Stimulated activated CD4-positive, alpha-beta T cell treated with anti-CD3 and anti-CD28 coated beads, Interleukin-1b, Interleukin-23, amount 100 ng/mL, for 24 hours (primary cell): ENCODE measurements at places on chromosomes 4 and X.

GRCh38 chr4:147370881-147371280 is 110.0 kb upstream of the EDNRA start:
- DNase-seq: no peak

- DNase-seq: no peak
Measured at GRCh38 chrX:54980334-54980733, 13.7 kb downstream of the PFKFB1 start.

- DNase-seq: peak; percentile 21
Measured at GRCh38 chr4:121072224-121073003, at the start of gene NDNF. NDNF (minus strand) TSS chr4:121072535; CDS start chr4:121045837, 26,698 bp downstream.

DNA sequence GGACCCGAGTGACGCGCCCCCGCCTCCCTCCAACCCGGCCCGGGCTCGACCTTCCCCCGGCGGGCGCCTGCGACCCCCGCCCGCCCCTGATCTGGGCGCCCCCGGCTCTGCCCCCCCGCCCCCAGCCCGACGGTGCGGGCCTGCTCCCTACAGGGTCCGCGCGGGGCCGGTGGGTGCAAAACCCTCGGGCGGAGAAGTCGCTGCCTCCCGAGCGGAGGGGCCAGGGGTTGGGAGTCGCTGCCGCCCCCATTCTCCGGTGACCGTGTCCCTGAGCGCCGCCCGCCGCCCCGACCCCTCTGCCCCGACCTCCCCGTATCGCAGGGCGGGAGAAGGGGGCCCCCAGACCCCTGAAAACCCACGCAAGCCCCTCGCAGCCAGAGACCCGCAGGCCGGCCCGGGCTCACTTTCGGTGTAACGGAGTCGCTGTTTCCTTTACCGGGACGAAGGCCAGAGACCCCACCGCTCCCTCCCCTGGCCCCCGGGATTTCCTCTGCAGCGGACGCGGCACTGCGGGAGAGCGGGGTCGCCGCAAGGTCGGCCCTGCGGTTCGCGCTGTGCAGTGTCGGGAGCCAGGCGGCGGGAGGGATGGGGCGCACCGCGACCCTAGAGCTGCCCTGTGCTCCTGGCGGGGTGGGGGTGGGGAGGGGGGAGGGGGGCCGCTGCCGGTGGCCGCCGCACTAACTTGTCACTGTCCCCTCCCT is 729 bp upstream of the CPLX1 start:
- no peak for DNase-seq

- no peak for DNase-seq
Measured at GRCh38 chr4:156606554-156607477, 364.8 kb downstream of the PDGFC start.

DNA sequence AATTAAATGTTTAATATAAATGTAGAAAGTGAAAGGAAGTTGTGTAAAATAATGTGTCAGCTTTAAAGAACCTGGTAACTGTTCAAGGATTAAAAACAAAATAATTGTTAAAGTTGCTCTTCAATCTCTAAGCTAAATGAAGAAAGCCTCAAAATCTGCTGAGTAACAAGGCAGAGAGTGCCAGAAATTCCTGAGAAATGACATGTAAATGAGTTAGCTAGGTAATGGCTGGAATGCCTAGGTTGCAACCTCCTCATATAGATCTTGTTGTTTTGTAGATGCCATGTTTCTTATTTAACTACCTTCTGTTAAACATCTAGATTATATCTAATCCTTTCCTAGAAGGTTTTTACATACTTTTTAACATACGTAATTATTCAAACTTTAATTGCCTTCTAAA is 763.6 kb upstream of the AGA start:
- no peak for DNase-seq

GRCh38 chrX:36348509-36348908 is 429.0 kb downstream of the CFAP47 start:
- no peak for DNase-seq

- no peak for DNase-seq
Measured at GRCh38 chr4:189001283-189001970, 862.2 kb downstream of the TRIML1 start.

- no peak for DNase-seq
Measured at GRCh38 chrX:2516623-2517022, 15.8 kb upstream of the DHRSX start.

- DNase-seq: no peak
Measured at GRCh38 chr4:108107729-108108382, 60.9 kb downstream of the LEF1 start.

DNA sequence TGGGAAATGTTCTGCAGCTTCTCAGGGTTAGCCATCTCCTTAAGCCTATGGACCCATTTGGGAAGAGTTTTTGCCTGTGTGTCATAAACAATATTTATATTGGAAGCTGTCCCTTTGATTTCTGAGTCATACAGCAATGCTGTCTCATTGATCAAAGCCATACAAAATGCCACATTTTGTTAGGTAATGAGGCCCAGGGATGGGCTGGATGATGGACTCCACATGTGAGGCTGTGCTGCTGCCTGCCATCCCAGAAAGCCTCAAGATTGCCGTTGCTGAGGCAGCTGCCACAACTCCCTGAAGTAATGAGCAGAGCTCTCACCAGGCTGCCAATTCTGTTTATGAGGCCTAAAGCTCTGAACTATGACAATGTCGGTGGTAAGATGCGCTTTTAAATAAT is 12.2 kb upstream of the GJB1 start:
- DNase-seq: no peak

- no peak for DNase-seq
Measured at GRCh38 chrX:119374736-119375135, 24.4 kb upstream of the SLC25A43 start.

GRCh38 chr4:172998527-172999469 is 169.8 kb upstream of the GALNT7 start:
- no peak for DNase-seq

DNA sequence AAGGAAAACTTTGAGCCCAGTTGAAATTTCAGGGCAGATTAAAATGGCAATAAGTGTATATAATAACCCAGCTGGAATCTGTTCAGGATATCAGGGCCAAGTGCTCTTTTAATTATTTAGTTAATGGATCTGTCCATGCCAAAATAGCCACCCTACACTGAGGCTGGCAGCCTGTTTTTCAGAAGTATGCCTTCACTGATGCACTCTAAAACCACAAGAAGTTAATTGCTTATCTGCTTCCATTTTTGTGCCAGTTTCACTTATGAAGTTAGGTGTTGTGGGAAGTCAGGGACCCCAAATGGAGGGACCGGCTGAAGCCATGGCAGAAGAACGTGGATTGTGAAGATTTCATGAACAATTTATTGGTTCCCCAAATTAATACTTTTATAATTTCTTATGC is 960.3 kb downstream of the C4orf33 start:
- no peak for DNase-seq

DNA sequence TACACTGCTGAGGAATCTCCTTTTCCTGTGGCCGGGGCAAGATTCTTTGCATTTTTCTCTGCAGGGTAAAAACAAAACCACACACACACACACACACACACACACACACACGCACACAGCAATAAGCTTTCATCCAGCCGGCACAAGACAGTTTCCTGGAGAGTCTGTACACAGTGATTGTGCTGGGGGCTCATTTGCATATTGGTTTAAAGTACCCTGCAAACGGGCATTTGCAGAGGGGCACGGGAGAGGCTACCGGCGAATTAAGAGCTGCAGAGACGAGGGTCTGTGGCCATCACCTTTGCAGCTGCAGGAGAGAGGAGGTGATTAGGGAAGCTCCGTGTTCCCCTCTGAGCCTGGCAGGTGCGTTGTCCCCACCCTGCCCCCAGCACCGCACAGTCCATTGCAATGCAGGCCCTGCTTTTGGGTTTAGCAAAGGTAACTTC is 219.9 kb downstream of the SHOX start:
- DNase-seq: no peak

- DNase-seq: no peak
Measured at GRCh38 chr4:7788193-7788592, 151.5 kb downstream of the AFAP1 start.

- DNase-seq: no peak
Measured at GRCh38 chr4:60443068-60443467, 757.1 kb upstream of the ADGRL3 start.

DNA sequence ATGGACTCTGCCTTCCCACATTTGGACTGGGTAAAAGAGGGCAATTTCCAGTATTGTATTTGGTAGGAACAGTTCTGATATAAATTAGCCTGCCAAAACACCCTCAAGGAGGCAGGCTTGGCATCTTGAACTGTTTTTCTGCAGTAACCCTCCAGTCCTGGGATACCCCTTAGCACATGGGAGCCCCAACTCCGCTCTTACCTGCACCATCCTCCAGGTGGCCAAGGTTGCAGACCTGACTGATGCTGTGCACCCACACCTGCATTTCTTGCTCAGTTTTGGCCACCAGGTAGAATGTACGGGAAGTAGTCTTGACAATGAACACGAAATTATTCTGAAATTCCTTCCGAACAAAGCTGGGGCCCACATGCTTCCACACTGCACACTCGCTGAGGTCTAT is 35.1 kb downstream of the GAB3 start:
- no peak for DNase-seq

- no peak for DNase-seq
Measured at GRCh38 chr4:155999725-156000124, 46.1 kb upstream of the CTSO start.

GRCh38 chrX:153456161-153456560 is 10.3 kb upstream of the TREX2 start:
- no peak for DNase-seq

GRCh38 chr4:181860157-181860556 is 383.0 kb upstream of the TENM3 start:
- DNase-seq: no peak

GRCh38 chr4:156596706-156597329 is 374.8 kb downstream of the PDGFC start:
- no peak for DNase-seq

DNA sequence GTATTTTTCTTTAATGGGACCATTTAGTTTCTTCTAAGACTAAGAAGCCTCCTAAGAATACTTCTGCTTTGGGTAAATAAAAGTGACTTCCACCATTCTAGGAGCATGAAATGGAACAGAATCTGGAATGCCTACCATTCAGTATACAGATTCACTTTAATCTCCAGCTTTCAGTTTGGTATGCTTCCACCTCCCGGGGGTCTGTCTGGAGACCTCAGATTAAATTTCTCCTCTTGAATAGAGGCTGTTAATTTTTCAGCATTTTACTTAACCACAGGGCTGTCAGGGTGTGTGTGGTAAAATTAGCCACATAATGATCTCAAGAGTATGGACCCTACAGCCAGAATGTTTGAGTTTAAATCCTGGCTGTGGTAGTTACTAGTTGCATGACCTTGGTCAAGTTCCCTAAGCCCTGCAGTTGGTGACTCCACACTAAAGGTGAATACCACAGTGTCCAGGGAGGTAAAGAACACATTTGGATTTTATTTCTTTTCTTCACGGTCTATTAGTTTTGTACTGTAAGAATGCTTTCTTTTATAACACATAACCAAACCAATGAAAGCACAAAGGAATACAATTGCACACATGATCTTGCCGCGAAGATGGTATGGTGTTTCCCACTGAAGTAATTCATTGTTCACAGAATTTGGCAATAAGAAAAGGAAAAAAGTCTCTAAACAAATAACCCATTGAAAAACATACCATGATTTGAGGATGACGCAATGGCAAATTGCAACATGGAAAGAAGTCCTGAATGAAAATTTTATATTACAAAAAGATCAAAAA is 37.3 kb upstream of the TRIM2 start:
- no peak for DNase-seq

DNA sequence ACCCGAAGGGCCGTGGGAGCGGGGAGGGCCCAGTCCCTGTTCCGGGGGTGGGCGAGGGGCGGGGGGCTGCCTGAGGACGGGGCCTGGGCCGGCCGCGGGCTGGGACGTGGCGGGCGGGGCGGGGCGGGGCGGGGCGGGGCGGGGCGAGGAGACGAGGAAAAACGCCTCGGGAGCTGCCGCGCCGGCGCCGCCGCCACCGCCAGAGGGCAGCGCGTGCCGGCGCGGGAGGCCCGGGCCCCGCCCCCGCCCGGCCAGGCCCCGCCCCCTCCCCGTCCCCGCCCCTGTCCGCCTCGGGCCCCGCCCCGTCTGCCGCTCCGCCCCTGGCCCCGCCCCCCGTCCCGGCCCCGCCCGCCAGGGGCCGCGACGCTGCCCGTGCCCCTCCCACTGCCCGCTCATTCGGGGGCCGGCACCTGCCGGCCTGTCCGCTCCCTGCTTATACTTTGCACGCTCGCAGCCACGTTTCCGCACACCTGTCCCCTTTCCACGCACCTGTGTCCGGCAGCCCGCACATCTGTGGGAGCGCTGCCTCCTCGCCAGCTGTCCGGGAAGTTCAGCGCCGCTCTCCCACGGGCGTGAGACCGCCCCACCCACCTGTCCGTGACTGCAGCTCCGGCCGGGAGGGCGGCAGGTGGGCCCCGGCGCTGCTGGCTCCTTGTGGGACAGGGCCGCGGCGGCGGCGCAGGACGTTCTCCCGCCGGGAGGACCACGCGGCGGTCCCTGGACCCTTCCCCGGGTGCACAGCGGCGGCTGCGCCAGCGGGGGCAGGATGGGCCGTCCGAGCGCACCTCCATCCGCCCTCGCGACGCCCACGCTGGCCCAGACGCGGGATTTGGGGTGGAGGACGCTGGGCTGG is 1.7 kb upstream of the FGFRL1 start:
- DNase-seq: peak; percentile 45

- no peak for DNase-seq
Measured at GRCh38 chr4:11609751-11610150, 181.1 kb upstream of the HS3ST1 start.

DNA sequence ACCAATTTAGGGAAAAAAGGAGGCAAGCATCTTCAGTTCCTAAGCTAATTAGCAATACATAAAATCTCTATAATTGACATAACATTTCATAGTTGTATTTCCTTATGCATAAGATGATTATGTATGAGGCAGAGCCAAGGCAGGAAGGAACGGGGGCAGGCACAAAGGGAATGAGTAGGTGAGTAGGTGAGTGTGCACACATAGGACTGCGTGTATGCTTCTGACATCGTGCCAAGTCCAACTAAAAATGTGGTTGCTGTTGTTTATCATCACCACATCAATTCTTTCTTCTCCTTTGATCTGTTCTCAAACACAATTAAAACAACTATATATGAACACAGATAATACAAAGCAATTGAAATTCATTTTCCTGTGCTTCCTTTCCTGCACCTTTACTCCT is 131.2 kb downstream of the UNC5C start:
- DNase-seq: no peak

- DNase-seq: no peak
Measured at GRCh38 chrX:134683351-134684005, 25.2 kb upstream of the PLAC1 start.

DNA sequence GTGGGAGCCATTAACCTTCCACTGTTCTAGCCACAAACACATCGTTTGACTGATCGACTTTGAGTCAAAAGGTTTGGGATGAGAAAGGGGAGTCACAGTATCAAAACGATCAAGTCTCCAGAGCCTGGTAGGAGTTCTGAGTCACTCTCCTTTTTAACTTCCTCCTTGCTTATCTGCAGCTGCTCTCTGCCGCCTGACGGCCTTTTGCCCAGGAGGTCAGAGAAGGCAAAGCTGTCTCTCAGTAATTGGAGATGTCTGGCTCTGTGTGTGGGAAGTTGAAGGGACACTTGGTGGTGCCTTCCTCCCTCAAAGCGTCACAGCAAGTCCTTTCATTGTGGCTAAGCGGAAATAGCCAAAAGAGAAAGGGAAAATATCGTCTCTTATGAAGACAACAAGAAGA is 63.1 kb downstream of the ANOS1 start:
- no peak for DNase-seq

GRCh38 chr4:21826071-21826470 is 122.5 kb downstream of the KCNIP4 start:
- no peak for DNase-seq
